ENCODE measurements at places on chromosomes 5 and 9.

DNA sequence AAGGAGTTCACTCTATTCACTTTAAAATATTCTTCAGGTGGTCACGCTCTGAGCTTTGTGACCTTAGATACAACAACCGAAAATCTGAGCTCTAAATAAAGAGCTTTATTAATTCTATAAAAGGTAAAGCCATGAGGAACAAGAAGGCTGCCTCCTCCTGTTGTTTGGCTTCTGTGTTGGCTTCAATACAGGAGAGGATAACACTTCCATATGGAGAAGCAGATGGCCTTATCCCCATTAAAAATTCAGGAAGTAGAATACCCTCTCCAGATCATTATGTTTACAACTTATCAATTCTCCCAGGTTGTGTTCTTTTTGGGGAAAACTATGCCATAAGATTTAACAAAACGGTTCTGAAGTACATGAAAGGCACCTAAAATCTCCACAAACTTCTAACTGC lies 128.4 kb downstream of the TTC39B start:
- DNase-seq = no peak

- no peak for DNase-seq
These were observed 327.5 kb upstream of the ZNF462 start for GRCh38 chr9:106535439-106535838.

DNA sequence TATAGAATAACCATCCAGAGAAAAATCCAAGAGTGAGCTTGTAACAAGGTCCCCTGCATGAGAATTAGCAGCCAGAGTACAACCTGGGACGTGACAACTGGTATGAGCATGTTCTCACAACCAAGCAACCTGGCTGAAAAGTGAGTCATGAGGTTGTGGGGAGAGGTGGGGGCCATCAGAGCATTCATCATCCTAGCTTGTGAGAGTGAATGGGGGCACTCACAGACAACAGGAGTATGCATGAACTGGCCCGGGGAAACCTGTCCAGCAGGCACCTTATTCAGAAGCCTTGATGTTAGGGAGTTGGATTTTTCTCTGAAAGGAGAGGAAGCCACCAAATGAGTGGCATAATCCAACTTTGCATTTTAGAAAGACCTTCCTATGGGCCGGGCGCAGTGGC lies 113.0 kb downstream of the FRMD3 start:
- DNase-seq = no peak

- no peak for DNase-seq
These were observed 33.6 kb upstream of the IER5L start for GRCh38 chr9:129211686-129212085.

DNA sequence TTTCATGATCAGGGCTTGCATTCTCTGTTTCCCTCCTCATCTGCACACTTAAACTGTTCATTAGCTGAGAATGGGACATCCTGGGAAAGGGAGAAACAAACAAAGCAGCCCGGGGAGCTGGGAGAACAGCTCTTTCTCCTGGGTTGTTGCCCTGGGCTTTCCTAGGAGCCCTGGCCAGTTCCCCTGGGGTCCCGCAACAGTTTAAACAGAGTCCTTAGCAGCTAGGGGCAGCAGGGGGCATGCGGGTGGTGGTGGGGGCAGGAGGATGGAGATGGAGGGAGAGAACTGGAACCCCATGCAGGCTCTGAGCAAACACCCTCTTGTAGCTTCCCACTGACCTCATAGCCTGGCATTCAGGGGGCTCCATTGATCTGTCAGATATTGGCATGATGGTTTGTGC lies 209.1 kb upstream of the TBCA start:
- DNase-seq = no peak

- no peak for DNase-seq
These were observed 64.2 kb upstream of the ABL1 start for GRCh38 chr9:130770679-130771442.
